ENCODE measurements at places on chromosomes 2 and 18.

- no peak for DNase-seq
Measured at GRCh38 chr2:216904974-216905373, 45.1 kb upstream of the TNP1 start.

DNA sequence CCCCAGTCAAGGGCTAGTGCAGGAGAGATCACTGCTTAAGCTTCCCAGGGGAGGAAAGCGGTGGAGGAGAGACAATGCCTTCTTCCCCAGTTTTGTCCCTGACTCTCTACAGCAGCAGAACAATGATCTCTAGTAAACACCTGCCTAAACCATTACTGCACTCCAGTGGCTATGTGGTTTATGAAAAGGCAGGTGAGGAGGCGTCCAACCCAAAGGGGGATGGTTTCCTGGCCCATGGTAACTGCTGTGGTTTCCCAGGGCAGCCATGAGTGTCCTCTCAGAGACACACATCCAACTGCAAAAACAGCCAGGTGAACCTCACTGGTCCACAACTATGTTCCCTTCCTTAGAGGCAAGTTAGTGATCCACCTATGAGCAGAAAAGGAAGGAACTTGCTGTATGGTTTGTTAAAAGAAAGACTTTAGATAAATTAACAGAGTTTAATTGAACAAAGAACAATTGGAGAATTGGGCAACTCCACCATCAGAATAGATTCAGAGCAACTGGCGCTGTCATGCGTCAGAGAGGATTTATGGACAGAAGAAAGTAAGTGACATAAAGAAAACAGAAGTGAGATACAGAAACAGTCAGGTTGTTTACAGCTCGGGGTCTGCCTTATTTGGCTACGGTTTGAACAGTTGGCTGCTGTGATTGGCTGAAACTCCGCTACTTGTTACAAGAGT lies 4.8 kb upstream of the TTC39C start:
- DNase-seq: no peak

DNA sequence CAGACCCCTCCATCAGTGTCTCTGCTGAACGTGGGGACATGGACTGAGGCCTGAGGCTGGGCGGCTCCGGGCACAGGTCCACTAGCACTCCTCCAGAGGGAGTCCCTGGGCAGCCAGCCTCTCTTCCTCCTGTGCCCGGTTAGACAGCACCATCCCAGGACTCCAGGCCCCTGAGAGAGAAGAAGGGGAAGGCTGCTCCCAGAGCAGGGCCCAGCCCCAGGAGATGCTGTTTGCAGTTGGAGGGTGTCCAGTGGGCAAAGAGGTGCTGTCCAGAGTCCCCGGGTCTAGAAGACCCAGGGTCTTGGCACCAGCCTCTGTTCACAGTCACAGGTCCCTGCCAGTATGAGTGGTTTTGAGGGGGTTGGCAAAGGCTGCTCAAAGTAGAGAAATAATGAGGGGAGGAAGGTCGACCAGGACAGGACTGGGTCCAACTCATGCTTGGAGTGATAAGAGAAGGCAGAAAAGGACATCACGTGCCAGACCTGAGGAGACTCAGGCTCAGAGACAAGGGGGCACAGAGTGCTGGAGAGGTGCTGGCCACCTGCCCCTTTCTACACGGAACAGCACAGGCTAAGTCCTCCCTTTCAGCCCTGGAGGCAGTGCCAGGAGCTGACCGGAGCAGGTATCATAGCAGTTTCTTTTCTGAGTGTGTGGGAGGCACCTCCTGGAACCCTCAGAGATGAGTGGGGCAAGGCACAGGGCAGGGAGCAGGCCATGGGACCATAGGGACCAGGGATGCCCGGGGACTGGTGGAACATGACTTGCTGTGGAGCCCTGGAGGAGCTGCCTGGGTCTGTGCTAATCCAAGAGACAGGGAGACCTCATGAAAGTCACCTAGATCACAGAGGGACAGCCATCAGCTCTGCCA lies 21.1 kb downstream of the CRACDL start:
- no peak for DNase-seq

GRCh38 chr2:49914281-49914680 lies 760.0 kb upstream of the FSHR start:
- no peak for DNase-seq

DNA sequence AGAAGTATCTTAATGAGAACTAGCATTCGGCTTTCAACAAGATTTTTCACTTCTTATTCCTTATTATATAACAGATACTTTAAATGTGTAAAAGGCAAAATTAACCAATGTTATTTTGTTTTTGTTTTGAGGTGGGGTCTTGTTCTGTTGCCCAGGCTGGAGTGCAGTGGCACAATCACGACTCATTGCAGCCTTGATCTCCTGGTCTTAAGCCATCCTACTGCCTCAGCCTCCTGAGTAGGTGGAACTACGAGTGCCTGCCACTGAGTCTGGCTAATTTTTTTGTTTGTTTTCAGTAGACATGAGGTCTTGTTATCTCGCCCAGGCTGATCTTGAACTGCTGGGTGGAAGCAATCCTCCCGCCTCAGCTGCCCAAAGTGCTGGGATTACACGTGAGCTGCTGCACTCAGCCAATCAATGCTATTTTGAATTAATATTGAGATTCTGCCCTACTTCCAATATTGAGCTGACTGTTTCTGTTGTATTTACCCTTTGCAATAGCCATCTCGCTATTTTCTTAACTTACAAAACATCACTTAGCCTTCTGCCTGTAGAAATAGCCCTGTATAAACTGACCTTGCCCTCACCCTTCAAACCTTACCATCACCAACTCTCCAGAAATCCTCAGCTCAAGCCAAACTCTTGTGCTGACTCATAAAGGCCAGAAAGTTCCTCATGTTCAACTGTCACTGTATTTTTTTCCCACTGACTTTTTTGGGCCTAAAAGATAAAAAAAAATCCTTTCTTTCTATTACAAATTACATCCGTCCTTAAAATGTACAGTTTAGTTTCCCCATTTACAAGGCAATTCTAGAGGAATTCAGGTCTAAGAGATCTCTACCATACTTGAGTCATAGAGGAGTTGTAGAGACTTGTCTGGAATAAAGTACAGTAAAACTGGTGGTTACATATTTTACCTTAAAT lies 94.3 kb downstream of the OLA1 start:
- DNase-seq: no peak
